Esophagus mucosa (tissue), 1 donor: ENCODE measurements at places on chromosomes 2 and 18. TPM values are rescaled to one million over a fixed set of nuclear protein-coding genes. Genes with fewer than 3 reads are reported as not detected.

DNA sequence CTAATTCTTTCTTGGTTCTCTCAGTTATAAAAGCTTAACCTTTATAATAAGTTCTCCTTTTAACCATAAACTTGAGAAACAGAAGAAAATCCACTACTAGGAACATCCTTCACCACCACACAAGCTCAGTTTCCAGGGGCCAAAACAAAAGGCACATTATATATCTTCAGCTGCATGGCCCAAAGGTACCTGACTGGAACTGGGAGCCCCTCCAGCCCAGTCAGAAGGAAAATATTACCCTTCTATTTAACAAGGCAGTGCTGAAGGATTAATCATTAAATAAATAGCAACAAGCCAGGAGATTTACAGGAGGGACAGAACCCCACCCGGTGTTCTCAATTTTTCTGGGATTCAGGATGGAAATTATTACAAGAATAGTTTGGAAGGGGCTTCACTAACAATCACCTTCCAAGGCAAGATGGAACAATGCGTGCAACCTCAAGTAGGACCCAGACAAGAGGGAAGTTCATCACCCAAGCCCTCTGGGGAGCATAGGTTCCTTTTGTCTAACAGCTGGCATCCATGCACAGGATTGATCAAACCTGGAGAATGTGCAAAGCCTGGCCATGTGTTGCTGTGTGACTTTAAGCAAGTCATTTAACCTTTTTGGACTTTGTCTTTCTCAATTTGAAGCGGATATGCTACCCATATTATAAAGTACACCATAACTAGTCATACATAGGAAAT, 159.6 kb upstream of the SETBP1 start:
- no peak for ATAC-seq

The TRIM43 gene
- total RNA-seq, result not detected

The FNDC4 gene
- total RNA-seq, result 8.5 TPM

DNA sequence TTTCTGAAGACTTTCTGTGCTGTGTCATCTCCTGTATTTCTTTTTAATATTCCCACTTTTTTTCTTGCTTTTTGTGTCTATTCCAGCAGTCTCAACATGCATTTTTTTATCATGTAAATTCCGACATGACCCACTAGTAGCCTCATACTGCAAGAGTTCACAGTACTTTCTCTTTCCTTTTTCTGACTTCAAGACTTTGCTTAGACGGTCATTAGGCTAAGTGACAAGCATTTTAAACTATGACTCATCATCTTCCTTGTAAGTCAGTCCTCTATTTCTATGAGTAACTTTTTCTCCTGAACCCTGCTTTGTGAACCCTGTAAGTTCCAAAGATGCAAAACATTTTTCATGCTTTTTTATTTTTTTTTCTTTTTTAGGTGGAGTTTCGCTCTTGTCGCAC, 381.2 kb downstream of the TXNL1 start:
- ATAC-seq, result peak; percentile 88

GRCh38 chr2:112095681-112096080, 40.6 kb downstream of the TMEM87B start:
- ATAC-seq, result no peak

The FOXI3 gene
- not detected for total RNA-seq

DNA sequence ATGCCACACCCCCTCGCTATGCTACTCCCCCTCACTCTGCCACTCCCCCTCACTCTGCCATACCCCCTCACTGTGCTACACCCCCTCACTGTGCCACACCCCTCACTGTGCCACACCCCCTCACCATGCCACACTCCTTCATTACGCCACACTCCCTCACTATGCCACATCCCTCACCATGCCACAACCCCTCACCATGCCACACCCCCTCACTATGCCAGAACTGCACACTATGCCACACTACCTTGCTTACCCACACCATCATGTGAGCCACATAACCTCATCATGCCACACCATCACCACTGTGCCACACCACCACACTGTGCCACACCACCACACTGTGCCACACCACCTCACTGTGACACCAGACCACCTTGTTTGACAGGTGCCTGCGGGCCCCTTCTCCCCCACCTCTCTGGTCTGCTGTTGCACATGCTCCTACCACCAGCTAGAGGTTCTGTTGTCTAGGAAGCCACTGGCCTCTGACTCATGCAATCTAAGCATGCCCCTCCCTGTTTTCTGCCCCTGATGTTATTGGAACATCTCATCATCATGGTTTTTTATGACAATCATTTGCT, 22.0 kb downstream of the MARCHF4 start:
- ATAC-seq, result peak; percentile 32

The ZNF516 gene
- 19.3 TPM for total RNA-seq

DNA sequence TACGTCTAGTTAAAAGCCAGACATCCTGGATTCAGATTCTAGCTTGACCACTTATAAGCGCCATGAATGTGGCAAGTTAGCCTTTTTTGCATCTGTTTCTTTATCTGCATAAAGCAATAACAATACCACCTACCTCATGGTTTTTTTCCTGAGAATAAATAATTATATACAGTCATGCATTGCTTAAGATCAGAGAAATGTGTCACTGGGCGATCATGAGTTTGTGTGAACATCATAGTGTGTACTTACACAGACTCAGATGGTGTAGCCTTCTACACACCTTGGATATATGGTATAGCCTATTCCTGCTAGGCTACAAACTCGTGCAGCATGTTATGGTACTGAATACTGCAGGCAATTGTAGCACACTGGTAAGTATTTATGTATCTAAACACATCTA, 84.7 kb upstream of the PELI1 start:
- peak; percentile 49 for ATAC-seq

GRCh38 chr2:220489121-220489520, 861.7 kb downstream of the SLC4A3 start:
- ATAC-seq, result no peak

The HNMT gene
- total RNA-seq, result 2.5 TPM

- no peak for ATAC-seq
These were observed 54.0 kb upstream of the SPATS2L start for GRCh38 chr2:200252265-200253067.

GRCh38 chr2:128282246-128282975, 36.3 kb downstream of the HS6ST1 start:
- no peak for ATAC-seq

The GPR39 gene
- 1.4 TPM for total RNA-seq

The IL36B gene
- 1.4 TPM for total RNA-seq

The IL36RN gene
- total RNA-seq, result 64.1 TPM

DNA sequence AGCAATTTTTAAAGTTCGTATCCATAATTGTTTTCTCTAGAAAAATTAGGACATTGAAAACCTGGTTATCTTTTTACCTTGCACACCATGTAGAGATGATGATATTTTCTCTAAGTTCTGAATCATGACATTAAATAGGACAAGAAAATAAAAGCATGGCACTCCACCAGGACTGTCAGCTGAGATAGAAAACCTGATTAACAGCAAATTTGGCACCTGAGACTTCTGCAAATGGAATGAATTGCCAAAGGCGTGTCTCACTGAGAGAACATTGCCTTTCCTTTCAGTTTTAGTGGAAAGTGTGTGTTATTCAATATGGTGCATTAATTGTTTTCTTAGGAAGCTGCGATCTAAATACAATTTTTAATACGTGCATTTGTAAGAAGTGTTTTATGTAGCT, 164.7 kb downstream of the LRRC30 start:
- ATAC-seq, result no peak

GRCh38 chr2:137287913-137288639, 522.7 kb downstream of the THSD7B start:
- ATAC-seq, result no peak

GRCh38 chr2:89848763-89849368, 1157.4 kb downstream of the RPIA start:
- no peak for ATAC-seq

The CCL20 gene
- total RNA-seq, result 2.8 TPM

GRCh38 chr2:130791617-130791939, 36.2 kb downstream of the AMER3 start:
- ATAC-seq, result no peak

DNA sequence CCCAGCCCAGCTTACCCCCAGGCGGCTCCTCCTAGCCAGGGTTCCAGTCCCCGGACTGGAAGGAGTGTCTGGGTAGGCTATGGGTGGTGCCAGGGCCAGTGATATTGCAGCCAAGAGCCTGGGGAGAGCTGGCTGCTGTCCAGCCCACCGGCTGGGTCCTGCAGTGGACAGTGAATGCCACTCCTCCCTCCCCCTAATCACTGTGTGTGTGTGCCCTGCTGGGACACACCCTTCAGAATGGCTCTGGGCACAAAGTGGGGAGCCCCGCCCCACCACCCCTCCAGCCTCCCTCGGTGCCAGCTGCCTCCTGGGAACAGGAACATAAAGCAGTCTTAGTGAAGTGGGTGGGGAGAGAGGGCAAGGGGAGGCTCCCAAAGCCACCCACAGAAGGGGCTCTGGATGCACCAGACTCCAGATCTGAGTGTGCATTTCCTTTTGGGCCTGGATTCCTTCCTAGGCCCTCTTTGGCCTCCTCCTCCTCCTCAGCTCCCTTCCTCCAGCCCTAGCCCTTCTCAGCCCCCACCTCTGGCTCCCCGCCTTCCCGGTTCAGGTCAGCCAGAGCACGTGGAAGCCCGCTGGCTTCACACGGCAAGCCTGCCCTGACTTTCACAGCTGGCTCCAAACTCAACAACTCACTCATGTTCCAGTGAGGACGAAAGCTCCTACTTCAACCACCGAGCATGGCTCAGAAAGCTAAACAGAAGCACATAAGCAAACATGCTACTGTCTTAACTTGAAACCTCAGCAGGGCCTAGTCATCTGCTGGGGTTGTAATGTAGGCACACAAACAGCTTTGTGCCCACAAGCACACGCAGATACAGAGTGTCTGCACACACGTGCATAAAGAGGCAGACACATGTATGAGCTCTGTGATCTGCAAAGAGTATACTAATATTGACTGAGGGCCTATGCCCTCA, 209.2 kb upstream of the SMAD2 start:
- peak; percentile 87 for ATAC-seq

DNA sequence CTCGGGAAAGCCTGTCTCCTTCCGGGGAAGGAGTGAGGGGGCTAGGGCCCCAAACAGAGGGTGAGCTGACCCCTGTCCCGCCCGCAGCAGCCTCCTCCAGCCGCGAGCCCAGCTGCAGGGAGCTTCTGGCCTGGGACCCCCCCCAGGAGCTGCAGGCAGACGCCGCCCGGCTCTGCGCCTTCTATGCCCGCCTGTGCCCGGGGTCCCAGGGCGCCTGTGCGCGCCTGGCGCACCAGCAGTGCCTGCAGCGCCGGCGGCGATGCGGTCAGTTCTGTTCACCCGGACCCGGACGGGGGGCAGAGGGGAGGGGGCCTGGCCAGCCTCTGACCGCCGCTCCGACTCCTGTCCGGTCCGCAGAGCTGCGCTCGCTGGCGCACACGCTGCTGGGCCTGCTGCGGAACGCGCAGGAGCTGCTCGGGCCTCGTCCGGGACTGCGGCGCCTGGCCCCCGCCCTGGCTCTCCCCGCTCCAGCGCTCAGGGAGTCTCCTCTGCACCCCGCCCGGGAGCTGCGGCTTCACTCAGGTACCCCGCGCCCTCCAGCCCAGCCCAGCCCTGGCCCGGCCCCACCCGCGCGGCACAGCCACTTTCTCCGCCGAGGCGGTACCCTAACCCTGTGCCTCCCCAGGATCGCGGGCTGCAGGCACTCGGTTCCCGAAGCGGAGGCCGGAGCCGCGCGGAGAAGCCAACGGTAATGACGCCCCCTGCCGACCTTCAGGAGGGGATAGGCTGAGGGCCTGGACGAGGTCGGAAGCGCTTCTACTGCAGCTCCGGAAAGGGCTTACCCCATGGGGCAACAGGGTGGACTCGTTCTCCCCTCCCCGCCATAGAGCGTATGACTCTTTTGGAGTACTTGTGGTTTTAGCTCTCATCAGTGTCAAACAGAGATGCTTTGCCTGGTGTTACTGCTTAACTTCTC, 2.0 kb upstream of the CHRND start:
- peak; percentile 12 for ATAC-seq

- ATAC-seq, result no peak
These were observed 36.6 kb downstream of the SCTR start for GRCh38 chr2:119487434-119488244.

The NOL4 gene
- total RNA-seq, result not detected

DNA sequence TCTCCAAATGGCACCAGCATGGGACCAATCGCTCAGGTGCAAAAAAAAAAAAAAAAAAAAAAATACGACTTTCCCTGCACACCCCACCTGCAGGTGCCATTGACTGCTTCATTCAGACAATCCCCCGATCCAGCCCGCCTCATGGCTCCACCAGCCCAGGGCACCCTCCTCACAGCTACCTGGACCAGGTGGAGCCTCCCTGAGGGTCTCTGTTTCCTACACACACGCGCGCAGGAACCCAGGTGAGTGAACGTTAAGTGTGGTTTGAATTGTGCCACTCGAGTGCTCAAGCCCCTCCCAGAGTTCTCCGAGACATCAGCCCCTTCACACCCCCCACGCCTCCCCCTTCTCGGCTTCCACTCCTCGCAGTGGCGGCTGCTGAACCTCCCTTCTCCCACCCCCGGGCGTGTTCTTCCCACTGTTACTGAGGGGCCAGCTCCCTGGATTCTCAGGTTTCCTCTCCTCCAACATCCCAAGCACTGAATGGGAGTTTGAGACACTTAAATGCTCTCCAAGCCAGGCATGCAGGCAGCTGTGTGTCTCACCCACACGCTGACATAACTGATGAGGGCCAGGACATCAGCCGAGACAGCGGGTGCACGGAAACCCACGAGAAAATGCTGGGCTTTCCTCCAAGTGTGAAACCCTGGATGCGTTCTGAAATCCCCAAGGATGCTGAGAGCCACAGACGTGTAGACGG, 88.8 kb upstream of the SNTG2 start:
- ATAC-seq, result no peak

The CYBRD1 gene
- 7.2 TPM for total RNA-seq

The BCL11A gene
- total RNA-seq, result 43.0 TPM

GRCh38 chr18:60981682-60982328, 351.4 kb upstream of the CDH20 start:
- no peak for ATAC-seq

GRCh38 chr2:42223855-42224268, 54.7 kb downstream of the EML4 start:
- no peak for ATAC-seq

The TGFA gene
- 42.6 TPM for total RNA-seq

- no peak for ATAC-seq
These were observed 34.5 kb upstream of the CCNYL1 start for GRCh38 chr2:207676827-207677354.

- no peak for ATAC-seq
These were observed 77.8 kb downstream of the CTIF start for GRCh38 chr18:48616484-48617255.

The IRS1 gene
- 13.9 TPM for total RNA-seq

The TM4SF20 gene
- not detected for total RNA-seq

- peak; percentile 93 for ATAC-seq
These were observed 136.4 kb downstream of the SCG2 start for GRCh38 chr2:223465793-223466192.

DNA sequence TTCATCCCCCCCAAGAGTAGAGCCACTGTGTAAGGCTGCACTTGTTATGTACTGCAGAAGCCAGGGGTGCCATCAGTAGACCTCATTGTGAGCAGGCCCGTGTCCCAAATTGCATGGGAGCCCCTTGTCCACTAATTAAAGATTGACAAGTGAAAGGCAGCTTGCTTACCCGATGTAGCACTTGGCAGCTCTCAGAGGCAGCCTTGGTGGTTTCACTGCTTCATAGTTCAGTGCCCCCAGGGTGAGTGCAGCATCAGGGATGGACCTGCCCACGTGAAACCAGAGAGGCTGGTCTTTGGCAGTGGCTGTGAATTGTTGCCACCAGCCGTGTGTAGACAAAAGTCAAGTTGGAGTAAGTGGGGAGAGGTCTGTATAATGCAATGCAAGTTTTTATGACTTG, 13.3 kb downstream of the TUBB6 start:
- peak; percentile 35 for ATAC-seq

The RAB6C gene
- not detected for total RNA-seq

- ATAC-seq, result no peak
These were observed 92.8 kb downstream of the TRIB2 start for GRCh38 chr2:12809526-12809925.
